Hepatocyte (in vitro differentiated cells): ENCODE measurements at places on chromosomes 2 and 18. TPM values are rescaled to one million over a fixed set of nuclear protein-coding genes. Genes with fewer than 3 reads are reported as not detected.

DNA sequence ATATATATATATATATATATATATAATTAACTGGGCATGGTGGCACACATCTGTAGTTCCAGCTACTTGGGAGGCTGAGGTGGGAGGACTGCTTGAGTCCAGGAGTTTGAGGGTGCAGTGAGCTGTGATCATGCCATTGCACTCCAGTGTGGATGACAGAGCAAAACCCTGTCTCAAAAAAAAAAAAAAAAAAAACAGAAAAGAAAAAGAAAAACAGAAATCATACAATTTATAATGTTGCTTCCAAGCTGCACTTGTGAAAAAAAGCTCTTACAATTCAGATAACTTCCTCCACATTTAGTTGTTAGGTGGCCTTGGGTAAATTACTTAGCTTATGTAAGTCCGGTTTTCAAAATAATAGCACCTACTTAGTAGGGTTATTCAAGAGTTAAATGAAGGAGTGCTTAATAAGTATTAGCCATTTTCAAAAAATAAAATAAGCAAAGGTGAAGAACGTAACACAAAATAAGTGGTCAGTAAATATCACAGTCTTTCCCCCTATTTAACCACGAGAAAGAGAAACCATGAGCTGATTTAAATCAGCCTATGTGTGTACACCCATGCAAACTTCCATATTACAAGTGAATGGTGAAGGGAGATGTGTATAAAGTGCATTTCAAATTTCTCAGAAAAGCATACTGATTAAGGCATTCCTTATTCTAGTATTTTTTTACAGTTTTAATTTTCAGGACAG, 2.3 kb downstream of the WIPF1 start:
- DNase-seq, result no peak

- DNase-seq, result no peak
Measured at GRCh38 chr18:6941996-6942395, 175.6 kb downstream of the LAMA1 start.

GRCh38 chr2:133835821-133836619, 267.8 kb upstream of the NCKAP5 start:
- no peak for DNase-seq

The SCYGR2 gene
- total RNA-seq, result not detected in 2 replicates

DNA sequence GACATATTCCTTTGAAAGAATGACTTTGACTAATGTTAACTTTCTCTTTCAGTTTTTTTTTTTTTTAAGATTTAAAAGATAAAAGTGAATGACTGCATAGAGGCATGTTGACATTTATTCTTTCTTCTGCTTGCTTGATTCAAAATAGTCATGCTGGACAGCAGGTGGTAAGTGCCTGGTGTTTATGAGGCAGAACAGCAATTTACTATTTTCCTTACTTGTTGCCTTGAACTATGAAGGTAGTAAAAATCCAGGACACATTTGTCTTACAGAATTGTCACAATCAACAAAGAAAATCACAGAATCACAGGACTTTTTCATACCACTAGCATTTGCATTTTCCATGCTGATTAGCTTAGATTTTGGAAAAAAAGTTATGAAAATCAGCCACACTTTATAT, 388.3 kb downstream of the CTNNA2 start:
- no peak for DNase-seq

The MYO3B gene
- total RNA-seq, result 0.92 and 1.1 TPM in 2 replicates

DNA sequence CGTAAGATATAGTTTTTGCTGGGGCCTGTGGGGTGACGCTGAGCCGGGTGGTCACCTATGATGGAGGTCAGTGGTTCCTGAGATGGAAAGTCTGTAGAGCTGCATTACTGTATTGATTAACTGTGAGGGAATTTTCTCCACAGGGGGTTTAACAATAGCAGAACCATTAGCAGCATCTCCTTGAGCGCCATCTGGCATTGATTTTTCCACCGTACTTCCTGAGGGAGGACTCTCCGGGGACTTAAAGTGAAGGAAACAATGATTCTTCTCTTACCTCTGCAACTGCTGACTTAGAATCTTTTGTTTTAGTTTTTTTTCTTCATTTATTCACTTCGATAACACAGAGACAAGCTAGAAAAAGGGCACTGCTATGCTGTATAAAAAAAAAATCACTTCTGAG, 22.6 kb upstream of the RNF125 start:
- no peak for DNase-seq
